CD4-positive, alpha-beta T cell treated with Interleukin-1 beta for 1 hour (primary cell): ENCODE measurements at places on chromosomes 3 and 15.

GRCh38 chr3:111652492-111653180, 57.5 kb upstream of the ZBED2 start:
- no peak for DNase-seq

- no peak for DNase-seq
Measured at GRCh38 chr3:72247645-72248388, 462.9 kb upstream of the PROK2 start.

DNA sequence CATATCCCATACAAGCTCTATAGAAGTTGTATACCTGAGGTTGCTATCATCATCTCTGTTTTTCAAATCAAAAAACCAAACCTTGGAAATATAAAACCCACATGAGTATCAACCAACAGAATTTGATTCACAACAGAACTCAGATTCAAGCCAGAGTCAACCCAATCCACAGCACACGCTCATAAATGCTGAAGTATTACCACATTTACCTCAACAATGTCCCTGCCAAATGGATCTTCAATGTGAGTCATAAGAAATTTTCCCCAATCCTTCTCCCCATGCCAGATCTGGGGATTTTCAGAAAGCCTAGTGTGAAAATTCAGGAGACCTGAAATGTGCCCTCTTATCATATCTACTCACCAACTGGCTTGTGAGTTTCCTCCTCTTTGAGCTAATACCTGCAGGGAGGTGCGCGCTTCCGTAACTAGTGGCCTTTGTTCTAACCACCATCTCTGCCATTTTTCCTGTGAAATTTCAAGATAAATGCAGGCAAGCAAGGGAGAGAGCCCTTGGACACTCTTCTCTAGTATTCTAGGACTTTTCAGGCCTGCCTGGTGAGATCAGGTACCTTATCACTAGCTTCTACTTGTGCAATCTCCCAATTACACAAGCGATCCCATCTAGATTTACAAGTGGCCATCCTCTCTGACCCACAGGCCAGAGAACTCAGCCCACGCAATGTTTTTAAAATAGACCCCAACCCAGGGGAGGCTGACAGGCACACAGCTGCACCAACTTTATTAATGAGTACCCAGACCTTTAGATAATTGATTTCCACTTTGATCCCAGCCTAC, 1076.9 kb upstream of the CFAP20DC start:
- DNase-seq = no peak

- no peak for DNase-seq
Measured at GRCh38 chr15:61256231-61256630, 27.1 kb upstream of the RORA start.

- no peak for DNase-seq
Measured at GRCh38 chr15:61171209-61171608, 57.9 kb downstream of the RORA start.

DNA sequence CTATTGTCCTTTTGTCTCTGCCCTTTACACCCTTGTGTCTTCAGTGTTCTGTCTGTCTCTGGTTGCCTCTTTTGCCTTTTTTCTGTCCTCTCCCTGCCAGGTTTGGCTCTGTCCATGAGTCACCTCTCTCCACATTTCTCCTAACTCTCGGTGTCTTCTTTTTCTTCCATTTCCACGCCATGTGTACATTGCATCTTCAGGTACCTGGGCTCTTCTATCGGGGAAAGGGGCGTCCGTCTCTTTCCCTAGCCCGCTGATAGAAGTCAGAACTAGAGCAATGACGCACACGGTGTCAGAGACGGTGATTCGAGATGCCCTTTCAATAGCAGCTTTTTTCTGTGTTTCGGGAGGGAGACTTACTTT, 641 bp downstream of the OPA1 start:
- peak; percentile 3 for DNase-seq

- DNase-seq = no peak
Measured at GRCh38 chr3:29092348-29092747, 188.5 kb upstream of the RBMS3 start.

GRCh38 chr3:39429466-39429865, 22.9 kb downstream of the RPSA start:
- no peak for DNase-seq

DNA sequence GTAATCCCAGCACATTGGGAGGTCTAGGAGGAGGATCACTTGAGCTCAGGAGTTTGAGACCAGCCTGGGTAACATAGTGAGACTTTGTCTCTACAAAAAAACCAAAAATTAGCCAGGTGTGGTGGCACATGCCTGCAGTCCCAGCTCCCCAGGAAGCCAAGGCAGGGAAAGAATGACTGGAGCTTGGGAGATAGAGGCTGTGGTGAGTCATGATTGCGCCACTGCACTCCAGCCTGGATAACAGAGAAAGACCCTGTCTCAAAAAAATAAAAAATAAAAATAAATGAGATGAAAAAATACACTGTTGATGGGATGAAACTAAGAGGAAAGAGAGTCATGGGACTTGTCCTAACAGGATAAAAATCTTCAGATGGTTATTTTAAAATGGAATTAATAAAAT, 137.6 kb downstream of the IMPG2 start:
- DNase-seq = no peak

DNA sequence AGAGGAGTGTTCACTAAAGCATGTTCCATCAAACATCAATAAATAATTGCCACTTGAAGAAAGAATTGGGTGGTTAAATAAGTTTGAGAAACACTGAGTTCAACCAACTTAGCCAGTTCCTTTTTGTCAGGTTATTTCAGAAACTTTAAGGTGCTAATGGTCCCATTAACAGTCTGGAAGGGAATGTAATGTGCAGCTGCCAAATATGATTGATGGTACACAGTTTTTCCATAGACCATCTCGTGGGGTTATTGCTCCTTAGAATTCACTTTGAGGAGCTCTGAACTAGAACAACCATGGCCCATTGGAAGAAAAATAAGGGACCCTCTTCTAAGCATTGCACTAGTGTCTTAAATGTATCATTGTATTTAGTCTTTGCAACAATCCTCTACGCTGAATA, 185.8 kb upstream of the NR2F2 start:
- DNase-seq = no peak

DNA sequence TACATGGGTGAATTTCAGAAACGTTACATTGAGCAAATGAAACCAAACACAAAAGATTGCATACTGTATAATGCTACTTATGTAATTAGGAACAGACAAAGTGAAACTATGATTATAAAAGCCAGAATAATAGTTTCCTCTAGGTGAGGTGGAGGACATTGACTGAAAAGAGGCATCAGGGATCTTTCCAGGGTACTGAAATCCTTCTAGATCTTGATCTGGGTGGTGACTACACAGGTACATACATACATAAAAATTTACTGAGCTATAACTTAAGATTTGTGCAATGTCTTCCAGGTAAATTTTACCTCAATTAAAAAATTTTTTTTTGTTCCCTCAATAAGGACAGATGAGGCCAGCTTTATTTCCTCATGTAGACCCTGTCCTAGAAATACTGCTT, 665.6 kb upstream of the UBE2E2 start:
- no peak for DNase-seq
